Hematopoietic multipotent progenitor cell treated with erythropoietin and hydrocortisone succinate and interleukin-3 and kit ligand, for 6 days (in vitro differentiated cells): ENCODE measurements at places on chromosomes 16 and 17.

GRCh38 chr17:37406635-37407461 lies at the start of the genes ACACA and TADA2A:
Gene ACACA, minus strand, starts transcription at chr17:37406836. Its CDS starts 537 bp downstream, at chr17:37406299.
Gene TADA2A, plus strand, starts transcription at chr17:37406886. Its CDS starts 4,480 bp downstream, at chr17:37411366.
- DNase-seq, result peak; percentile 92

GRCh38 chr16:76278980-76279379 lies 1.8 kb downstream of the CNTNAP4 start:
- peak; percentile 1 for DNase-seq

GRCh38 chr16:85045641-85046471 lies 18.3 kb downstream of the KIAA0513 start:
- DNase-seq, result no peak

DNA sequence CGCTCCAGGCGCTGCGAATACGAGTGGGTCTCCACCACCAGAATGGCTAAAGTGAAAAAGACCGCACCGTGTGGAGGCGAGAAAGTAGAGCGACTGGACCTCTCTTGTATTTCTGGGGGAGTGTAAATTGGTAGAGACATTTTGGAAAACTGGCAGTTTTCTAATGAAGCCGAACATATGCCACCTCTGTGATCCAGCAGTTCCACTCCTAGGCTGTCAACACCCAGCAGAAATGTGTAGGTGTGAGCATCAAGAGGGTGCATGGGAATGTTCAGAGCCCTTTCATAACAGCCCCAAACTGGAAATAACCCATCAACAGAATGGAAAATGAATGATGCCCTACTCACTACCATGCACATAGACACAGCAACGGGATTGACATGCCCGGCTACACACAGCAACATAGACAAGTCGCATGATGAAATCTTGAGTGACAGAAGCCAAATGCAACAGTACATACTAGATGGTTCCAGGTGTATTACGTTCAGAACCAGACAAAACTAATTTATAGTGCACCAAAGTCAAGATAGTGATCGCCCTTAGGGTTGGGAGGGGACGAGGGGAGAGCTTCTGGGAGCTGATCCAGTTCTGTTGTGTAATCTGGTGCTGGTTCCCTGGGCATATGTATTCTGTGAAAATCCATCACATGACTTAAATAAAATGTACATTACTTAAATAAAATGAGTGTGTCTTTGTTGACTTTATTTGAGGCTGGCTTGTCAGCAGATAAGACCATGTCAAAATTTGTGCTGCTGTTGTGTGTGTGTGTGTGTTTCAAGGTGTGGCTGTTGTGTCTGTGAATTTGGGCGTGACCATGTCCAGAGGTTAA lies 877 bp upstream of the BCL7C start:
- DNase-seq, result peak; percentile 54

DNA sequence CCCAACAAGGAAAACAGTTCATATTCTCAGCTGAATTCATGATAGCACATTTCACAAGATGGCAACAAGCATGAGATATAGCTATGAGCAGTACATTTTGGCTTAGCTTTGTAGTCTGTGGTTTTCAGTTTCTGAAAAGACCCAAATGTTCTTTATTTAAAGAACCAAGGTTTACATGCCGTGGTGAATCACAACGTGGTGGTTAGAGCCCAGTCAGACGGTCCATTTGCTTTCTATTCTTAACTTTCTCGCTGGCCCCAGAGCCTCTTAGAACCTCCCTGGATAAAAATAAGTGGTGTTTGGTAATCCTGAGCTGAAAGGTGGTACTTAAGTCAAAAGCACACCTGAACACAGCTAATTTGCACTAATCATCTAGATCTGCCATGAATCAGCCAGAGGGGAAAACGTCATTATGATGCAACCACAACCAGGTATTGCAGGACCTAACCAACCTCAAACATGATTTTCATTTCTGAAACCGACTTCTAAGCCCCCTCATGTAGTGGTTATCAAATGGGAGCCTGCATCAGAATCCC lies 18.6 kb upstream of the HAPSTR1 start:
- no peak for DNase-seq

DNA sequence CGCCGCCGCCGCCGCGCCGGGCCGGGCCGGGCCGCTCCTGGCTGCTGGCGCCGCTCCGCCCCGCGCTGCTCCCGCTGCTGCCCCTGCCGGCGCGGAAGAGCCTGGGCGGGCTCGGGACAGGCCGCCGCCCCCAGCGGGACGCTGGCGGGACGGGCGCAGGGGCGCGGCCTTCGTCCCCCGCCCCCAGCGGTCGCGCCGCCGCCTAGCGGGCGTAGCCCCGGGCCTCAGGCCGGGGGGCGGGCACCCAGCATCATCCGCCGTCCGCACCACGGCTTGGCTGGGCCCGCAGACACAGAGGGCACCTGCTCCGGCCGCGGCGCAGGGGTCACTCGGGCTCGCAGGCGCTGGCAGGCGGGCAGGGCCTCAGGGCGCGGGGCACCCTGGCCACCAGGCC lies at the start of gene AMFR:
TSS of gene AMFR (minus strand) at position 107 of the 394 bp plus-strand sequence. CDS start 218 bp downstream, outside the sequence.
- peak; percentile 89 for DNase-seq

- no peak for DNase-seq
These were observed 59.6 kb downstream of the SOCS1 start for GRCh38 chr16:11196286-11196828.

DNA sequence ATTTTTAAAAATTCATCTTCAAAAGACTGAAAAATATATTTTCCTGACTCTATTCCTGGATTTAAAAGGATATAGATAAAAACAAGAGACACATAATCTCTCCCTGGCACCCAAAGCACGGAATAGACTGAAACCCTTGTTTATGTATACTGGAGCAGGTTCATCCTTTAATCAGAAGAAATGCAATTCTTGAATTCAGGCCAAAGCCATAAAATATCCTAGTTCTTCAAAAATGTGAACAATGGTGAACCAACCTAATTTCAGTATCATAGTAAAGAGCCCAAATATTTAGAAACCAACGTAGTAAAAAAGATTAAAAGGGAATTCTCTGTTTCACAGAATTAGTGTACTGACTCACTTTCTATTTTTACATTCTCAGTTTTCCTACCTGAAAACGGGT lies 188.5 kb upstream of the C17orf78 start:
- DNase-seq, result no peak

- no peak for DNase-seq
These were observed 27.6 kb upstream of the LGALS9 start for GRCh38 chr17:27603421-27603770.

- DNase-seq, result peak; percentile 90
These were observed 34.9 kb upstream of the LGALS9 start for GRCh38 chr17:27596096-27596495.

DNA sequence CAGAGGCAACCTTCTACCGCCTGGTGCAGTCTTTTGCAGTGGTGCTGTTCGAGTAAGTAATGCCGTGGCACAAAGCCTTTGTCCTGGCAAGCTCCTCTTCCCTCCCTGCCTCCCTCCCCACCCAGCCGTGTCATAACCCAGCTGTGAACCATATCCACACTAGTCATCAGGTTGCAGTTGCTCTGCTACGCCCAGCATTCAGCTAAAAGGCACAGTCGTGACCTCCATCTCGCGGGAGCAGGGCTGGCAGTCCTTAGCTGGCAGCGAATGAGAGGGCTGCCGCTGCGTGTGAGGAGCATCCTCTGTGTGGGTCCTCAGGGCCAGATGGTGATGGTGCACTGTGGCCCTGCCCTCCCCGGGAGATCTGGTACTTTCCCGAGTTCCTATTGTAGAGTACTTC lies 39.3 kb downstream of the CIBAR2 start:
- DNase-seq, result peak; percentile 25

DNA sequence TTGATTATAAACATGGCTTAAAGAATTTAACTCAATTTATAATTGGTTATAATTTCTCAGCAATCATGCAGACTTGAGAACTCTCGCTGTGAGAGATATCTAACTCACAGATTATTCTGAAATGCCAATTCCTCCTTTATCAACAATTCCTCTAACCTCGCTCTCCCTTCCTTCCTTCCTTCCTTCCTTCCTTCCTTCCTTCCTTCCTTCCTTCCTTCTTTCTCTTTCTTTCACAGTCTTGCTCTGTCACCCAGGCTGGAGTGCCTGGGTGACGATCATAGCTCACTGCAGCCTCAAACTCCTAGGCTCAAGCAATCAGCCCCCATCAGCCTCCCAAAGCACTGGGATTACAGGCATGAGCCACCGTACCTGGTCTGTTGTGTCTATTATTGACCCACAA lies 42.4 kb downstream of the CHD9 start:
- DNase-seq, result no peak

DNA sequence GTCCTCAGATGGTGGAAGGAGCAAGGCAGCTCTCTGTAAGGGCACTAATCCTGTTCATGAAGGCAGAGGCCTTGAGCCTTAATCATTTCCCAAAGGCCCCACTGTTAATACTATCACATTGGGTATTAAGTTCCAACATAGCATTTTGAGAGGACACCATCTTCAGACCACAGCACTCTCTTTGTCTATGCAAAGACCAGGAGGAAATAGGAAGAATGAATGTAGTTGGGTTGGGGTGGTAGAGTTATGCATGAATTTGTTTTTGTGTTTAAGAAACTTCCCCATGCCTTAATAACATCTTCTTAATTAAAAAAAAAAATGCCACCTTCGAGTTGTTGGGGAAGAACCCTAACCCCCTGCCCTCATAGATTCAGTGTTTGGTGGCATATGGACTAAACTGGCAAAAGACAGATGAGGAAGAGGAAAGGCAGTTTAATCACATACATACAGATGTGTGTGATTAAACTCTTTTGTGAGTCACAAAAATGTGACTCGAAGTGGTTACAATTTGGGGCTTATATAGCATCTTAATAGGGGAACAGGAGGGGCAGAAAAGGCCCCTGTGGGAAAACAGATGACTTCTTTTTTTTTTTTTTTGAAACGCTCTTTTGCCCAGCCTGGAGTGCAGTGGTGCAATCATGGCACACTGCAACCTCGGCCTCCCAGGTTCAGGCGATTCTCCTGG lies 35.0 kb upstream of the SLC5A10 start:
- DNase-seq, result peak; percentile 71

DNA sequence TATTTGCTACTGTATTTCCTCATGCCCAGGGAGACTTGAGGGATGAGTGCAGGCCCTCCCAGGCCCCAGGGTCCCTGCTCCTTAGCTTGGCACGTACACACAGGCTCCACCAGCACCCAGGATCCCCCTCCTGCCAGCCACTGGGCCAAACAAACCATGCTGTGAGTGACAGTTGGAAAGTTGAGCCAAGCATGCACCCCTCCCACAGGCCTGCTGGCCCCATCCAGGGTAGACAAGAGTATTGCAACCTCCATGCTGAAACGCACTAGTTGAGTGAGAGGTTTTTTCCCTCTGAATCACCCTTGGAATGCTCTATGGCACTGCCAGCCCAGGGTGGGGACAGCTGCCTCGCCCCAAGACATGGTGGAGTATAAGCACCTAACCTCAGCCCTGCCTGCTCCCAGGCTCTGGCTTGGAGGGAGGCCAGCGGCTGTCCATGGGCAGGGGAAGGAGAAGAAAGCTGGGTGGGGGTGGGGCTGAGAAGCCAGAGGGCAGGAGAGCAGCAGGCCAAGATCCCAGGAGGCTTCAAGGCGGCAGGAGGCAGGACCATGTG lies 49.6 kb downstream of the PITPNM3 start:
- DNase-seq, result no peak
